ENCODE measurements at places on chromosomes 1 and 21. TPM values are rescaled to one million over a fixed set of nuclear protein-coding genes. Genes with fewer than 3 reads are reported as not detected.

- DNase-seq = no peak
Measured at GRCh38 chr1:180854456-180854855, 58.2 kb upstream of the KIAA1614 start.

C2CD4D gene
- not detected for polyA plus RNA-seq

GPX7 gene
- 16.9 TPM for polyA plus RNA-seq

GRCh38 chr1:41485605-41486004, 1.1 kb upstream of the EDN2 start:
- no peak for DNase-seq

KANK4 gene
- polyA plus RNA-seq = not detected

DNA sequence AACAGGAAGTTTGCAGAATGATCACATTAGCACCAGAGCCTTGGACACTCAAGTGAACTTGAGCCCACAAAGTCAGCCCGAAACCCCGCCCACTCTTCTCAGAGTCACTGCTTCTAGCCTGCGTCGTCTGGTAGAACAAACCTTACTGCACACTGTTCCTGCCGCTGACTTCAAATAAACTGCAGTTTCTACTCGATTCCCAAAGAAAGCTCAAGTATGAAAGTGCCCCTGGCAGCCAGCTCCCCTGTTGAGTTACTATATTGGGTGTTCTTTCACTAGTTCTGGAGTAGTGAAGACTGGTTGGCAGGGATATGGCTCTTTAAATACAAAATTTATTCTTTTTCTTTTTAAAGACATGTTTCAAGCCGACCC, 164.7 kb downstream of the GALNT2 start:
- no peak for DNase-seq

GRCh38 chr21:46054031-46054430, 43.9 kb upstream of the COL6A2 start:
- DNase-seq = no peak

DNA sequence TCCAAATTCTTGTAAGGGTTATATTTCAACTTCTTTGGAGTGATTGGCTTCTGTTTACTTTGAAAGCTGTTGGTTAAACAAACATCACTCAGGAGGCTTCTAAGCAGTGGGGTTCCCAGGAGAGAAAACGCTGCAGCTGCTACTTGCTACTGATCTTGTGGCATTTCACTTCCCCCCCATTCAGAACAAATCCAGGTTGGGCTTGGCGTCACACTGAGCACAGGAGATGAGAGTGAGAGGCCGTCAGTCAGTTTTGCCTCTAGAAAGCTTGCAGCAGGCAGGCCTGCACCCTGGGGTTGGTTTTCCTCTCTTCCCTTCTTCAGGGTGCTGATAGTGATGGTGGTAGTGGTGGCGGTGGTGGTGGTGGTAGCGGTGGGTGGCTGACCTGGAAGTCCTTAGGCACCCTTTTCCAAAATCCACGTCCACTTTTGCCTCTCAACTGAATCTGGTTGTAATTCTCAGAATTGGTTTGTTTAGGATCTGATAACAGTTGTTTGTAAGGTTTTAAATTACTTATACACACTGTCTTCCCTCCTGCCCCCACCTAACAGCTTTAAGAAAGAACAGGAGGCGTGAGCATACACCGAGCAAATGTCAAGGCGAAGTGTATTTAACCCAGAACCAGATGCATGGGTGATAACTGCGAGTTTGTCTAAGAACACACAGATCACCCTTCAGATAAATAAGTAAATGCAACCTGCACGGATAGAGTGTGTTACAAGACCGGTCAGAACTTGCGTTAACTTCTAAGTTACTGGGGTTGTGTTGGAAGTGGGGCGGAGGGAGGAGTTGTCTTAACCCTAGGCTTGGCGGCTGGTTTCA, 3.2 kb upstream of the PROX1 start:
- DNase-seq = no peak

ESPN gene
- not detected for polyA plus RNA-seq

FALEC gene
- polyA plus RNA-seq = not detected

ALPL gene
- polyA plus RNA-seq = 1.8 TPM

- no peak for DNase-seq
Measured at GRCh38 chr21:26087223-26087918, 83.2 kb downstream of the APP start.

RGSL1 gene
- polyA plus RNA-seq = not detected

- no peak for DNase-seq
Measured at GRCh38 chr21:37032293-37032692, 25.8 kb downstream of the RIPPLY3 start.

GRCh38 chr1:117416546-117417125, 49.4 kb downstream of the MAN1A2 start:
- DNase-seq = no peak

SELL gene
- 0.05 TPM for polyA plus RNA-seq

LAX1 gene
- not detected for polyA plus RNA-seq

- no peak for DNase-seq
Measured at GRCh38 chr21:36035381-36035791, 24.9 kb downstream of the SETD4 start.

- DNase-seq = peak; percentile 45
Measured at GRCh38 chr1:113534130-113534817, 144.0 kb downstream of the MAGI3 start.

GRCh38 chr1:197399755-197400521, 131.9 kb downstream of the CRB1 start:
- DNase-seq = no peak

- peak; percentile 87 for DNase-seq
Measured at GRCh38 chr21:29217818-29218291, 80.9 kb upstream of the BACH1 start.

- no peak for DNase-seq
Measured at GRCh38 chr1:88803444-88803843, 87.9 kb downstream of the GTF2B start.

DNA sequence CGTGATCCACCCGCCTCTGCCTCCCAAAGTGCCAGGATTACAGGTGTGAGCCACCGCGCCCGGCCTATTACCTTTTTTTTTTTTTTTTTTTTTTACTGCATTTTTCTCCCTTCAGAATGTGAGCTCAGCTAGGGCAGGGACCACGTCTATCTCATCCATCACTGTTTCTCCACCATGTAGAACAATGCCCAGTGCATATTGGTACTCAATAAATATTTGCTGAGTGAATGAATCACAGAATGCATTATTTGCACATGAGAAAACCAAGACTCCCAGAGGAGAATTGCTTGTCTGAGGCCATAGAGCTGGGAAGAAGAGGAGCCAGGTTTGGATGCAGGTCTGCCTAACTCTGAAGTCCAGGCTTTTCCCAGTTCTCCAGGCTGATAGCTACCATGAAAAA, 8.2 kb upstream of the SLC9A1 start:
- no peak for DNase-seq

GRCh38 chr1:190124068-190124467, 353.6 kb downstream of the BRINP3 start:
- DNase-seq = no peak

DNA sequence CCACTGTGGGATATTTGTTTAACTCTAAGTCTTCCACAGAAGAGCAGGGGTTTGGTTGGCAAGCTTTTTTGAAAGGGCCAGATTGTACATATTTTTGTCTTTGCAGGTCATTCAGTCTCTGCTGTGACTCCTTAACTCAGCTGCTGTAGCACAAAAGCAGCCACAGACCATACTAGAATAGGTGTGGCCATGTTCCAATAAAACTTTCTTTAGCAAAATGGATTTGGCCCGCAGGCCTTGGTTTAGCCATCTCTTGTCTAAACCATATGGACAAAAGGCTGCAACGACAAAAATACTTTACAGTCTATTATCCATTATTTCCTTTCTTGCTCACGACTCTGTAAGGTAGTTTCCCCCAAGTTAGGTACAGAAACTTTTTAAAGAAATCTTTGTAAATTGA, 60.5 kb downstream of the ESRRG start:
- no peak for DNase-seq

TNFSF18 gene
- polyA plus RNA-seq = 0.86 TPM

GRCh38 chr1:44970317-44970716, 16.1 kb downstream of the EIF2B3 start:
- no peak for DNase-seq

GRCh38 chr1:17567582-17567981, 28.1 kb downstream of the ARHGEF10L start:
- DNase-seq = no peak

DIP2A gene
- polyA plus RNA-seq = 19.5 TPM

- no peak for DNase-seq
Measured at GRCh38 chr1:224180783-224181452, 2.1 kb upstream of the DEGS1 start.

IL19 gene
- polyA plus RNA-seq = not detected

GRCh38 chr21:41402231-41402630, 23.8 kb upstream of the MX1 start:
- DNase-seq = no peak

- no peak for DNase-seq
Measured at GRCh38 chr1:222606757-222607156, 11.1 kb upstream of the MIA3 start.

DNA sequence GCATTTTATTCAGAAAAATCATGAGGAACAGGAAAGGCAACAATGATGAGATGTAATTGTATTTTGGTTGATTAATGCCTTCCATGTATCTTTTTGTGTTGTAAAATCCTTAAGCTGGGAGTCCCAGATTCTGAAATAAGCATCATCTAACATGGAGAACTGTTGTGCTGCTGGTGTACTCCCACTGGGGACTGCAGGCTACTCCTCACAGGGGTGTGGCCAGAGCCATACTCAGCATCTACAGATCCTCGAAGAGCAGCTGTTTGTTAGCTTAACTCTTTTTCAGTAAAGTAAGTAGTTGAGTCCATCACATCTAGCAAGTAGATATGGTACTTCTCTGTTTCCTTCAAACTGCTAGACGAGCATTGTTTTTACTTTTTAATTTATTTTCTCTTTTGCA, 358.0 kb downstream of the BRINP3 start:
- no peak for DNase-seq

FOXD3 gene
- polyA plus RNA-seq = not detected

- DNase-seq = no peak
Measured at GRCh38 chr1:87333692-87334347, 5.1 kb downstream of the LMO4 start.

HEYL gene
- 0.14 TPM for polyA plus RNA-seq

GJC2 gene
- 1.8 TPM for polyA plus RNA-seq

GRCh38 chr1:66266756-66267155, 267.2 kb upstream of the SGIP1 start:
- DNase-seq = no peak

DNA sequence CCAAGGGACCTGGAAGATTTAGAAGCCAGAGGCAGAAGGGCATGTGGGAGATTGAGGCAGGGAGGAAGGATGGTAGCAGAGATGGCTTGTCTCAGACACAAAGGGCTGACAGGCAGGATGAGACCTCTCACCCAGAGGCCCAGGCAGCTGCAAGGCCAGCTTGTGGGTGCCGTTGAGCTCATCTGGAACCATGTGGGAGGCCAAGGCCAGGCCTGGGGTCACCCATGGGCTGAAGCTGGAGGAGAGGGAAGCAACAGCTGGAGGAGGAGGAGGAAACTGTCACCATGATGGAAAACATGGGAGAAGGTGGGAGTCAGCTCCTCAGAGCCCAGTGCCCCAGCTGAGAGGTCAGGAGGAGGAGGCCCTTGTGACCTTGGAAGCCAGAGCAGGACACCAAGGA, 6.4 kb downstream of the CRABP2 start:
- no peak for DNase-seq

- DNase-seq = no peak
Measured at GRCh38 chr1:163115887-163116286, 46.7 kb downstream of the RGS4 start.
